ENCODE measurements at places on chromosomes 5 and 9. TPM values are rescaled to one million over a fixed set of nuclear protein-coding genes. Genes with fewer than 3 reads are reported as not detected.
A peak's percentile ranks its signal among the peaks of the same experiment; 100 is the strongest.

- peak; percentile 12 for DNase-seq
Measured at GRCh38 chr5:135739383-135739981, 95.0 kb upstream of the SLC25A48 start.

IL7R gene
- 10.8 TPM for total RNA-seq

INSL4 gene
- total RNA-seq: not detected

- DNase-seq: no peak
Measured at GRCh38 chr5:172646716-172647285, 5.7 kb downstream of the NEURL1B start.

SH3PXD2B gene
- 70.4 TPM for total RNA-seq

SMC2 gene
- total RNA-seq: 9.8 TPM
